ENCODE measurements at places on chromosomes 4 and X.

- DNase-seq: peak; percentile 41
Measured at GRCh38 chrX:2710041-2710840, 19.1 kb downstream of the CD99 start.

- DNase-seq: no peak
Measured at GRCh38 chr4:7193030-7193958, 956 bp downstream of the SORCS2 start.

- no peak for DNase-seq
Measured at GRCh38 chr4:77911842-77912450, 49.3 kb downstream of the MRPL1 start.

DNA sequence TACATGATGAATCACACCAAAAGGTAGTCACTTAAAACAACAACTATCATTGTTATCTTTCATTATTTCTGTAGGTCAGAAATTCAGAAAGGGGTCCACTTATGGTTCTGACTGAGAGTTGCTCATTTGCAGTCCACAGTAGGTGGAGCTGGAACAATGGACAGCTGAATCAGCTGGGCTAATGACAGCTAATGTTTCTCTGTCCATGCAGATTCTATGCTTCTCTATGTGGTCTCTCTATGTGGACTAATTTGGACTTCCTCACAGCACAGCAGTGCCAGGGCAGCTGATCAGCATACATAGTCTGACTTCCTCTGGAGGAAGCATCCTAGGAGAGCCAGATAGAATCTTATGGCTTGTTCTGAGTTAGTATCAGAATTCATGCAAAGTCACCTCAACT lies 131.7 kb upstream of the INTU start:
- no peak for DNase-seq

GRCh38 chr4:105426187-105426897 lies 47.5 kb downstream of the PPA2 start:
- no peak for DNase-seq

DNA sequence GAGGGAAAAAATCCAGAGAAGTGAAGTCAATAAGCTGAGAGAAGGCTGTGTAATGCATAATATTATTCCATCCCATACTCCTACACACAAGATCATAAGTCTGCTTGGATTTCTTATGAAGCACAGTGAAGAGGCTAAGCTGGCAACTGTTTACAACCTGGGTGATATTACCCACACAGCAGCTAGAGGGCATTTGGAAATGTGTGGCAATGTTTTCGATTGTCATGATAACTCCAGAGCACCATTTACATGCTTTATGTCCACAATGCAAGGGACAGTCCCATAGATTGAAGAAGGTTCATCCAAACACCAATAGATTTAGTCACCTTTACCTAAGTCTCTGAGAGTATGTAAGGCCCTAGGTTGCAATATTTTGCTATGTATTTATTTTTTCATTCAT lies 412.2 kb downstream of the PPP3CA start:
- DNase-seq: no peak

GRCh38 chr4:184355111-184355604 lies 119.2 kb downstream of the IRF2 start:
- no peak for DNase-seq

DNA sequence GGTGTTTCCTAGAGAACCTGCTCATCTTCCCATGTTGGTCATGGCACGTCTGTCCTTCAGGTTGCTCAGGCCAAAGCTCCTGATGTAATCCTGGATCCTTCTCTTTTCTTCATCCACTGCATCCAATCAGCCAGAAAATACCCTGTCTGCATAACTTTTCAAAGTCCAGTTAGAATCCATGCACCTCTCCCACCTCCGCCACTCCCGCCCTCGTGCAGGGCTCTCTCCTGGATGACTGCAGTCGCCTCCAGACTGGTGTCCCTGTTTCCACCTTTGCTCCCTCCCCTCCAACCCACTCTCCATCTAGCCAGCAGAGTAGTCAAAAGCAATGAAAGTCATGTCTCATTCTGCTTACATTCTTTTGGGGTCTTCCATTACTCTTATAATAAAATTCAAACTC lies 16.0 kb downstream of the CNGA2 start:
- no peak for DNase-seq

DNA sequence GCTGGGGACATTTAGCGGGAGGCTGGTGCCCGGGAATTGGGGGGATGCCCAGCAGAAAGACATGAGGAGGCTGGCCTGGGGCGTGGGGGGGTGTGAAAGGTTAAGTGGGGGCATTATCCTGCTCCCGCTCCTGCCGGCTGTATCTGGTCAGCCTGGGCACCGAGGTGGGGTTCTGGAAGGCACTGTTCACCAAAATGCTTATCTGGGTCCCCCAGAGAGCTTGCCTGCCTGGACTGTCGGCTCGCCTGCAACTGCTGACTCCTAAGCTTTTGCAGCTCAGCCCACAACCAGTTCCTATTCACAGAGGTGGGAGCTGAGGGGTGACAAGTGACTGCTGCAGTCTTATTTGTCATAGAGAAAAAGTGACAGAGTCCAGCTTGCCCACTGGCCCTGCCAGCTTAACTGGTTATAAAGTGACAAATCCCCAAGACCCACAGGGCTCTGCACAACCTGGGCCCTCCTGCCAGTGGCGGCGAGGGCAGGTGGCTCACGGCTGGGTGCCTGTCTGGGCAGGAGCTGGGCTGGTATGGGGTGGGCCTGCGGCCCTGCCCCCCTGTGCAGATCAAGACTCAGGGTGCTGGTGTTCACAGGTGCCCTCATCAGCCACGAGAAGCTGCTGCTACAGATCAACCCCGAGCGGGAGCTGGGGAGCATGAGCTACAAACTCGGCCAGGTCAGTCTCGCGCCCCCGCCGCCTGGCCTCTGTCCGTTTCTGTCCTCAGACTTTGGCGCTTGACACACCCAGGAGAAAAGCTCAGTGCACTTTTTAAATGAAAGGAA lies 23.7 kb upstream of the MSANTD1 start:
- DNase-seq: no peak

DNA sequence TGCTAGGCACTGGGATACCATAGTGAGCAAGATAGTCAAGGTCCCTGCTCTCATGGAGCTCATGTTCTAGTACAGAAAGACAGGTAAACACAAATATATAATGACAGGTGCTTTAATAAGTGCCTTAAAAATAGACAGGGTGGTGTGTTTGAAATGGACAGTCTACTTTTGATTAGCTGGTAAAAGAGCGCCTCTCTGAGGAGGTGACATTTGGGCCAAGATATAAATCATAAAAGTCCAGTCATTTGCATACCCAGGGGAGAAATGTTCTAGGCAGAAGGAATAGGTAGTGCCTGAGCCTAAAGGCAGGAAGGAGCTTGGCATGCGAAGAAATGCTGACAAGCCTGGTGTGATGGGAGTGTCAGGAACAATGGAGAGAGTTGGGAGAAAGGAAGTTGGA lies 83.6 kb downstream of the DNAAF6 start:
- DNase-seq: no peak

- no peak for DNase-seq
Measured at GRCh38 chrX:131565909-131566308, 22.0 kb downstream of the OR13H1 start.

GRCh38 chrX:153342762-153343558 lies 9.0 kb downstream of the ZNF275 start:
- DNase-seq: no peak

DNA sequence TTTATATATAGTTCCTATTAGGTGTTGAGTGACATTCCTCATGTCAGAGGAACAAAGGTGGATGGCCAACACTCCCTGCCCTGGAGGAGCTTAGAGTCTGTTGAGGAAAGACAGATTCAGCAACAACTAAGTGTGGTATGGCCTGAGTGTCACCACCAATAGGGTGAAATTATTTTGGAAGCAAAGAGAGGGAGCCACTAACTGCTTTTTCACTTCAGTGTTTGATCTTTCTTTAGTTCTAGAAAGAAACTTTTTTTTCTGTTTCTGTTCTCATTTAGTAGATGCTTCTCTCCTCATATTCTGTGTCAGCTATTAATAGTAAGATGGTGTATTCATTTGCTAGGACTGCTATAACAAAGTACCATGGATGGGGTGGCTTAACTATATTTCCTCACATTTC lies 81.5 kb downstream of the ARX start:
- no peak for DNase-seq

DNA sequence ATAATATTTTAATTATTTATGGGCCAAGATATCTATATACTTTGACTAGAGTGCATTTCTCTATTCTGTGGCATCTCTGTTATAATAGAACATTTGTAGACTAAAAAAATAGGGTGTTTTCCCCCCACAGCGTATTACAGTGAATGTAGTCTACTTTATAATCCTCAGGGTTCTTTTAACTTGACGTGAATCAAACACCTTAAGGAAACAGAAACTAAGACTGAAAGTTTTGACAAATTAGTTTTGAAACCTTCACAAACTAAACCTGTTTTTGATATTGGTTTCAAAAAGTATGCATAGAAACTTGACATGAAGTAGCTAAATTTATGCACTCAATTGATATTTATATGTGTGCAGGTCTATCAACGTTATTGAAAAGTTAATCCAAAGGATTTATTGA lies 1963.1 kb upstream of the TENM3 start:
- DNase-seq: no peak

DNA sequence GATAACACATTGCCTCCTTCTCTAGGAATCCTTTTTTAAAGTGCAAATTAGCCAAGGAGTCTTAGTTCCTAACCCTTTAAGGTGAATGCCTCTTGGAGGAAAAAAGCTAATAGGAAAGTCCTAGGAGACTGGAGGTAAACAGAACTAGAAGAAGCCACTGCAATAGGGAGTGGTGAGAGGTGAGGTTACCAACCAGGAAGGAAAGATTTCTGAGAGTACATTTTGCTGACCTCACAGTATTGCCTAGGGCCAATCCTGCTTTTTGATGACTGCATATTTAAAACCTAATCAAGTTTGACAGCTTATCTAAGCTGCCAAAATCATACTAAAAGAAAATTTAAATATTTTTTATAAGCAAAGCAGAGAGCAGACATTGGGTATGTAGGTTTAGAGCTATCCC lies 7.3 kb upstream of the CUL4B start:
- no peak for DNase-seq

GRCh38 chr4:16297003-16297402 lies 70.7 kb upstream of the TAPT1 start:
- DNase-seq: no peak

- no peak for DNase-seq
Measured at GRCh38 chr4:87851332-87851731, 18.6 kb downstream of the MEPE start.

DNA sequence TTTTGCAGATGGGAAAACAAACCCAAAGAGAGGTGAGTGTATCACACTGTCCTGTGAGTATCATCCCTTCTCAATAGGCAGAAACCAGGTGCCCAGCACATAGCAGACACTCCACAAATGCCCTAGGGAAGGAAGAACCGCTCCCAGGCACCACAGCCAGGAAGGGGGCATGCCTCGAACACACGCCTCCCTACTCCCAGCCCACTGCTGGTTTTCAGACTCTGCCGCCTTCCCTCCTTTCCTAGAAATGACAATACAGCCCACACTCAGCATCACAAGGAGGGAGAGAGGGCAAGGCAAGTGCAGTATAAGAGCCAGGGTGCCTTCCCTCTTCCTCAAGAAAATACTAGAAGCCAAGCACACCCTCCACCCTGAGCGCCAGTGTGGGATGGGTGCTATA lies 16.2 kb downstream of the JAKMIP1 start:
- DNase-seq: no peak

- no peak for DNase-seq
Measured at GRCh38 chr4:109319156-109319555, 16.7 kb upstream of the COL25A1 start.

GRCh38 chr4:115113506-115114106 lies at the start of gene NDST4:
Gene NDST4, minus strand, starts transcription at chr4:115113620. Its CDS starts 36,584 bp downstream, at chr4:115077036.
- no peak for DNase-seq

GRCh38 chr4:18020145-18020670 lies 1.3 kb downstream of the LCORL start:
- no peak for DNase-seq

DNA sequence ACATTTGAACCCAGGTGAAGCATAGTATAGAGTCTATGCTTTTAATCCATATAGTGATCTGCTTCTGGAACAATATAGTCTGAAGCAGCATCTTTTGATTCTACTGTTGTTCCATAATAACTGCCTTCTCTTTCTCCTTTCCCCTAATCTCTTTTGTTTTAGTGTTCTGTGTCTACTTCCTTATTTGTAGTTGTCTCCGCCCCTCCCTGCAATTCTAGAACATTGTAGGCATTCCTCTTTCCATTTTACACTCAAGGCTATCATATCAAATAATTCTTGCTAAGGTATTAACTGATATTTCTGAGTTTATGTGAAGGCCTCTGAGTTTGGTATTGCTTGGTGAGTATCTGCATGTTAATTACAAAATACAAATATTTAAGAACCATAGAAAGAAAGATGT lies 11.6 kb downstream of the BLTP1 start:
- DNase-seq: no peak

GRCh38 chr4:153466949-153467896 lies 1.1 kb downstream of the TMEM131L start:
- DNase-seq: peak; percentile 65

All from stimulated activated CD4-positive, alpha-beta T cell treated with anti-CD3 and anti-CD28 coated beads, Interleukin-2, amount 100 ng/mL, for 4 hours (primary cell).